Cortex of kidney (tissue), 1 donor: ENCODE measurements at places on chromosomes 4 and X.

GRCh38 chrX:19595043-19595677 lies 79.9 kb upstream of the MAP3K15 start:
- DNase-seq, result no peak

DNA sequence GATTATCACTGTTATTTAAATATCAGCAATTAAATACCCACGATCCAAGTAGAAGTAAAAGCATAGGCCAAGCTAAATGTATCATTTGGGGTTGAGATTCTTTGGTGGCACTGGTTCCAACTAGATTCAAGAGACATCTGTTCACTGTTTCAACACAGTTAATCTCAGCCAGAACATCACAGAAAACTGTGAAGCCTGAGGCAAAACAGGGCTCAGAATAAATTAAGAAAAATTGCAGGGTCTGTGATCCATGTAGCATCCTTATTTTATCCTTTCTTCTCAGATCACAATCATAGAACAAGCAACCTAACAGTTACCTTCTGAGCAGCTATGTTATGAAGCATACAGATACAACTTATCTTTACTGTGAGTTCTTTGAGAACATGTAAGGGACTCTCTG lies 23.7 kb downstream of the YTHDC1 start:
- no peak for DNase-seq

DNA sequence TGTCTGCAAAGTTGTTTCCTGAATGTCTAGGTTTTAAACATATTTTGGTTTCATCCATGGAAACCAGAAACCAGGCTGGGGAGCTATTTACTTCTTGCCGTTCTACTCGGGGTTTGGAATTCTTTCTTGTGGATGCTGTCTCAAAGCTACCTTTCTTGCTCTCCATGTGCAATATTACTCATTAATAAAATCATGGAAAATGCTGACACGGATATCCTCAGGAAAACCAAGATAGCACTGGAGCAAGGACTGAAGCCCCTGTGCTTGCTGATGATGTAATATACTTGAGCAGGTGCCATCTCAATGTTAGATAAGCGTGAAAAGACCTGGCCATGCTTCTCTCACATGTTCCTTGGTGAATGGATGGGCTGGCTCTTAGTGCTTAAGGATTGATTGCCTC lies 41.5 kb upstream of the HPF1 start:
- no peak for DNase-seq

DNA sequence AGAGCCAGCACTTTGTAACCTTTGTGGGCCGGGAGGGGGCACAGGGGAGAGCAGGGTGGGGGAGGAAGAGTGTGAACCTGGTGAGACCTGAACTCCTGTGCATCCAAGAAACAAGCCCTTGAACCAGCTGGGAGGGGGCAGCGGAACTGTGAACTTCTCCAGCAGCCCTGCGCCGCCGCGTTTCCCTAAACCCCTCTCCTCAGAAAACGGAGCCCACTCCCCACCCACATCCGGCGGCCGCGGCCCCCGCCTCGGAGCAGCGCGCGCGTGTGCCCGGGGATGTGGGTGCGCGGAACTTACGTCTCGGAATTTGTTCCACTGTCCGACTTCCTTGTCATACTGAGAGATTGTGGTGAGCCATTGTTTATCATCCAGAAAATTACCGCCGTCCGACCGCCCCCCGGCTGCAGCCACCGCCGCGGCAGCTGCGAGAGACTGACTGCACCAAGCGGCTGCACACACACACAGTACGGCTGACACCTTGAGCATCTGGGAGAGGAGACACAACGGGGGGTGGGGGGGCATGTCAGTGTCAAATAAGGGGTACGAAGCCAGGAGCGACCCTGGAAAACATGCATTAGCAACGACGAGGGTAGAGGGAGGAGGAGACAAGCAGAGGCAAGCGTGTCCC lies 494 bp downstream of the SPOCK3 start:
- DNase-seq, result no peak

- no peak for DNase-seq
Measured at GRCh38 chrX:39631276-39632229, 466.2 kb downstream of the BCOR start.

GRCh38 chrX:134255555-134255954 lies 18.6 kb downstream of the CCDC160 start:
- no peak for DNase-seq

DNA sequence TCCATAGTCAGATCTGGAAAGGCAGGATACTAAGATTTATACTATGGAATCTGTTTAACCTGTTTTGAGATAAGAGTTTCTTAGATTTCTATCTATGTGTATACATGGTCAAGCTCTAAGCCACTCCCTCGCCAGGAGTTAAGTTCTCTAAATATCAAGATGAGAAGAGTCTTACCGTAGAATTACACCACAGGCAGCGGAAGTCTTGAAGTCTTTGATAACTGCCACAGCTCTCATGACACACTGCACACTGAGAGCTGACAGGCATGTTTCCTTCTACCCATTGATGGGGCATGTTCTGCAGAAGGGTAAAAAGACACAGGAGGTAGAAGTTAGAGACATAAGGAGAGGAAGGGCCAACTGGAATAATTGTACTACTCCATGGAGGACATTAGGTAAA lies 67.7 kb downstream of the DGKK start:
- no peak for DNase-seq

DNA sequence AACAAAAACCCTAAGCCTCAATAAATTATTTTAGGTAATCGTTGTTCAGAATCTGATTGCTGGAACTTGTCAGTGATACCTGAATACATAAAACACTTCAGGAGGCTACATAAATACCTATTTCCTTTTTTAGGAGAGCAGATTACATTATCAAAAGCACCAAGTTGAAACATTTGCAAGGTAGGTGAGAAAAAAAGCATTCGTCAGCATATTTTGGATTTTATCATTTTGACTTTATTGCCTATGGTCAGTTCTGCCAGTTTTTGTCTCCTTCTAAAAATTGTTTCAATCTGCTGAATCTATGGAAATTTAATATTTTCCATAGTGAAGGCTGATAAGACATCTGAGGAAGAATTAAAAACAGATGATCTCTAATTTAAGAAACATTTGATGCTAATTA lies 16.5 kb upstream of the MAD2L1 start:
- DNase-seq, result no peak

DNA sequence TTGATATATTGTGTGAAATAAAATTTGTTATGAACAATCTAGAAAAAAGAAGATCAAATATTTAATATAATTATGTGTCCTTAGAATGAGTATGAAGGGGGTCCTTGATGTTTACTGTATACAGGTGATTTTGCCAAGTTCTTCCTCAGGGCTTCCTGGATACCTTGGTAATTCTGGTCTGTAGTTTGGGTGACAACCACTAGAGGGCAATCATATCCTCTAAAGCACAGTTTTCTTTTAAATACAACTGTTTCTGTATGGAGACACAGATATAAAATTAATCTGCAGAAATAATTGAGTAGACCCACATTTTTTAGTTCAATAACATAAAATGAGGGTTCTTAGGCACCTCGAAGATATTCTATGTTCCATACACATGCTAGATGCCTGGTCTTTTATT lies 157.7 kb downstream of the SPANXN1 start:
- no peak for DNase-seq

DNA sequence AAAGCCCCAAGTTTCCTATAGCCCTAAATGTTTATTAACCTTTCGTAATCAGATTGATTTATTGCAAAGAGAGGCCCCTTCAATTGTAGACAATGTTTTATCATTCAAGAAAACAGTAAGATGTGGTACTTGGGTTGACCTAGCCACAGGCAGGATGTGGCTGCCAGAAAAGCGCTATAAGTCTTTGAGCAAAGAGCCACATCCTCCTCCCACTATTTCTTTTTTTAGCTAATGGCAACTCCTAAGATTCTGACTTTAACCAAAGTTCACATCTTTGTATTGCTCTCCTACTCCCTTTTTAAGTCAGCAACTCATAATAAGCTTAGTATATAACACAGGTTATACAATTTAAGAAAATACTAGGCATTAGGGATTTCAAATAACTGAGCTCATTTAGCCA lies 70.7 kb upstream of the PPP3CA start:
- no peak for DNase-seq

DNA sequence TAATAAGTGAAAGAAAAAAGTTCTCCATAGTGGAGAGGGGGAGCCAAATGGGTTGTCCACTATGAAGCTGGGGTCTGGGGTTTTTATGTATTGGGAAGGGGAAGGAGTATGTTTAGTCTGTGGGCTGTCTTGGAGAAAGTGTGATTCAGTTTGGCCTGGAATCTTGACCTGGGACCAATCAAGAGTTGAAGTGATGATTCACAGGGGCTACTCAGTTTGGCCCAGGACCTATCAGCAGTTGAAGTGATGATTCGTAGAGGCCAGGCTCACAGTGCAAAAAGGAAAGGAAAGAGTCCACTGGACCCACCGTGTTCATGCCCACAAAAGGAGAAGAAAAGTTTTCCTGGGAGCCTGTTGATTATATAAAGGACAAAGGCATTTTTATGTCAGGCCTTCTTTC lies 47.3 kb upstream of the RAB9B start:
- no peak for DNase-seq

DNA sequence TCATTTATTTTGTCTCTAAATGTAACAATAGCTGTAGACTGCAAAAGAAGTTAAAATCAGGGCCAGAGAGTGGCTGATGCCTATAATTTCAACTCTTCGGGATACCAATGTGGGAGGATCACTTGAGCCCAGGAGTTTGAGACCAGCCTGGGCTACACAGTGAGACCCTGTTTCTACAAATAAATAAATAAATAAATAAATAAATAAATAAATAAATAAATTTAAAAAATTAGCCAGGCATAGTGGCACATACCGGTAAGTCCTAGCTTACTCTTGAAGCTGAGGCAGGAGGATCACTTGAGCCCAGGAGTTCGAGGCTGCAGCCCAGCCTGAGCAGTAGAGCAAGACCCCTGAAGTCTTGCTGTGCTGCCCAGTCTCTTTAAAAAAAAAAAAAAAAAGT lies 79.1 kb downstream of the WWC2 start:
- no peak for DNase-seq

DNA sequence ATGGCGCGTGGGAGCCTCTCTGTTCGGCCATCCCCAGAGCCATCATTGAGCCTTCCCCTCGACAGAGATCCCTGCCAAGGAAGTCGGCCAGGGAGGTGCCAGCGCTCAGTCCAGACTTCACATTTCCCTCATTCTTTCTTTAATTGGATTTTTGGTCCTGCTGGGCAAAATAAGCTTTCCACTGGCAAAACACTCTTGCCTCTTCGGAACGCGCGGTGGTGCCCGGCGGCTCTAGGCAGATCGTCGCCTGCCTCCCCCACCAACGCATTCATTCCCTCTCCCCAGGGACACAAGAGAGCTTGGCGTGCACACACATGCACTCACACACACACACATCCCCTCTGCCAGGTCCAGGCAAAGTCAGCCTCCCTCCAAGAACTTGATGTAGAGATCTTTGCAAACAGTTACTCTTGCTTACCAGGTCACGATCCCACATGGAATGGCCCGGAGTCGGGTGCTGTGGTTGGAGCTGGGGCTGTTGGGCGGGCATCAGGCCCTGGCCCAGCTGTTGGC lies 257.1 kb downstream of the BCOR start:
- DNase-seq, result no peak

DNA sequence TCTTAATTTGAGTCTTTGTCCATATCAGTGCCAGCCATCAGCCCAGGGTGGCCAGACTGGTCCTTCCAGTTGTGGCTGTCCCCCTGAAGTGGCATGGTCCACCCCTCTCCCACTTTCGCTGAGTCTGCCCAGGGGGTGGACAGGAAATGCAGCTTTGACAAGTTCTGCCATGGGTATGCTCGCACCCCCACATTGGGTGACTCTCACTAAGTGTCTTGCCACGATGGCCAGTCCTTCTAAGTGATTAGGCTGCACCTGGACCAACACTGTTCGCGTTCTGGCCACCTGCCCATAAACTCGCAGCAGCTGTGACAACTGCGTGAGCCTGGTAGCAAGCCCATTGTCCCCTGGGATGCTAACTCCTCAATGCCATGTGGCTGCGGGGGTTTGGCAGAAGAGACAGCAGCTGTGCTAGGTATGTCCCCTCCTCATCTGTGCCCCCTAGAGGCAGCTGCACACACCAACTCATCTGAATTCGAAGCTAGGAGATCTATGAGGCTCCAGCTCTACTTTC lies 10.0 kb upstream of the LNX1 start:
- DNase-seq, result no peak
